ENCODE measurements at places on chromosomes 2 and 18. TPM values are rescaled to one million over a fixed set of nuclear protein-coding genes. Genes with fewer than 3 reads are reported as not detected.

GRCh38 chr2:85181844-85182456, 48.8 kb downstream of the TCF7L1 start:
- DNase-seq, result no peak

The NR4A2 gene
- total RNA-seq, result 2.3 TPM

GRCh38 chr2:218257390-218257981, 3.3 kb upstream of the GPBAR1 start:
- DNase-seq, result no peak

DNA sequence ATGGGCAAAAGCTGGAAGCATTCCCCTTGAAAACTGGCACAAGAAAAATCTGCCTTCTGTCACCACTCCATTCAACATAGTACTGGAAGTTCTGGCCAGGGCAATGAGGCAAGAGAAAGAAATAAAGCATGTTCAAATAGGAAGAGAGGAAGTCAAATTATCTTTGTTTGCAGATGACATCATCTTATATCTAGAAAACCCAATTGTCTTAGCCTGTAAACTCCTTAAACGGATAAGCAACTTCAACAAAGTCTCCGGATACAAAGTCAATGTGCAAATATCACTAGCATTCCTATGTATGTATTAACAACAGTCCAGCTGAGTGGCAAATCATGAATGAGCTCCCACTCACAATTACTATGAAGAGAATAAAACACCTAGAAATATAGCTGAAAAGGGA, 1579.3 kb downstream of the SUCLG1 start:
- DNase-seq, result no peak

The CHST9 gene
- total RNA-seq, result not detected

DNA sequence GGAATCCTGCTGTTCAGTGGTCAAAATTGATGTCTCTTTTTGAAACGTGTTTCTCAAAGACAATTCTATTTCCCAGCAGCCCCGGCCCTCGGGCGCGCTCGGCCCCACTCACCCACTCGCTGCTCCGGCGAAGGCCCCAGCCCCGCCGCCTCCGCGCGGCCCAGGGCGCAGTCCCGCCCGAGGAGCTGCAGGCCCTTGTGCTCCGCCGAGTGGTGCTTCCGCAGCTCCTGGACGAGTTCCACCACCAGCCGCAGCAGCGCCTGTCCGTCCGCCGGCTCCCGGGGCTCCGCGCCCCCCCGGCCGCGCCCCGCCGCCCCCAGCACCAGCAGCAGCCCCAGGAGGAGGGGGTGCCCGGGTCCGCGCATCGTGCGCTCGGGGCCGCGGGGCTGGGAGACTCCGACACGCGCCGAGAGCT, 413 bp downstream of the ALKAL2 start:
- DNase-seq, result no peak

GRCh38 chr2:102129951-102130646, 12.4 kb upstream of the IL1R1 start:
- no peak for DNase-seq

DNA sequence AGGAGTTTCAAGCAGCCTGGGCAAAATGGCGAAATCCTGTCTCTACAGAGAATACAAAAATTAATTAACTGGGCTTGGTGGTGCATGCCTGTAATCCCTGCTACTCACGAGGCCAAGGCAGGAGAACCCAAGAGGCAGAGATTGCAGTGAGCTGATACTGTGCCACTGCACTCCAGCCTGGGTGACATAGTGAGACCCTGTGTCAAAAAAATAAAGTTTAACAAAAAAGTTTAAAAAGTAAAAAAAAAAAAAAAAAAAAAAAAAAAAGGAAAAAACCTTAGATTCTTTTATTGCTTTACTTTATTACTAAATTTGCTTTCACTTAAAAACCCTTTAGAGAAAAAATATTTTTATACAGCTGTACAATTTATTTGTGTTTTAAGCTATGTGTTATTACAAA, 10.7 kb downstream of the CREB1 start:
- DNase-seq, result no peak

GRCh38 chr2:215817046-215817445, 196.3 kb downstream of the MREG start:
- DNase-seq, result no peak

- no peak for DNase-seq
These were observed 342.6 kb downstream of the THSD7B start for GRCh38 chr2:137107904-137108303.

DNA sequence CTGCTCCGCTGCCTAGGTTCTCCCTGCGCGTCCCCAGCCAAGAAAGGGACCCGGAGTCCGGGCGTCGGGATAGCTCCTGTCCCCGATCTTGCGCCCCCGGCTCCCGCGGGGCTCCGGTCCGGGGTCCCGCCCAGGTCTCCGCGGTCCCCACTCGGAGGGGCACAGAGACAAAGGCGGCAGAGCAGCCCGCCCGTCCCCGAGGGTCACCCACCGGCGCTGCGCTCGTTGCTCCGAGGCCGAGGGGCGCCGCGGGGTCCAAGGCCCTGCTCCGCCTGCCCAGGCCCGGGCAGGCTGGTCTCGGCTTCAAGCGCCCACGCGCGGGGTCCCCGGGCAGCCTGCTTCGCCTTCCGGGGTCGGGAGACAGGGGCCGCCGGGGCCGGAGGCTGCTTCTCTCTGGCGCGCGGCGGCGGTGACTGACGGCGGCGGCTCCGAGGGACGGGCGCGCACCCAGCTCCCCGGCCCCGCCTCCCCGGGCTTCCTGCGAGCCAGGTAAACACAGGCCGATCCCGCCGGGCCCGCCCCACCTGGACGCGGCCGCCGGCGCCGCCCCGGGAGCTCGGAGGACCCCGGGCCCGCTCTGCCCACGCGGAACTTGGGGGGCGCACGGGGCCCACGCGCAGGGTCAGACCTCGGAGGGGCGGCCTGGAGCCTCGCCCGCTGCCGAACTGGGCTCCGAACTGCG, at the start of gene MBP:
Gene MBP, minus strand, starts transcription at position 415 of the 682 bp plus-strand sequence. CDS start 27,522 bp downstream, outside the sequence.
- DNase-seq, result peak; percentile 74

DNA sequence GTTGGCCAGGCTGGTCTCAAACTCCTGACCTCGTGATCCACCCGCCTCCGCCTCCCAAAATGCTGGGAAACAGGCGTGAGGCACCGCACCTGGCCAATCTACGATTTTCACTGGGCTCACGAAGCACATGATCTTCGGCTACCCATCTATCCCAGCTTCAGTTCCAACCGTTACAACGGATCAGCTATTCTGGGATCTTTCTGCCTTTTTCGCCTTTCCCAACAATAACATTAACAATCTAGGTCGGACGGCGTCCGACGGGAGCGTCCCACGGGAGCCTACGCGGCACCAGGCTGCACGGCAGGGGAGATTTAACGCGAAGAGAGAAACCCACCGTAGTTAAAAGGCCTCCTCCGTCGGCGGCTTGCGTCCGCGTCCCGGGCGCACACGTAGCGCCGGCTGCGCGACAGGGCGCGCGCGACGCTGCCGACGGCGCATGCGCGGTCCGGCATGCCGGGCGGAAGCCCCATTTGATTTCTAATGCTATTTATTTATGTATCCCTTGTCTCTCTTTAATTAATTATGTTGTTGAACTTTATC, at the start of gene MSL3B:
Gene MSL3B, minus strand, starts transcription at position 394 of the 540 bp plus-strand sequence.
- DNase-seq, result peak; percentile 46
